ENCODE measurements at places on chromosomes 12 and 14. TPM values are rescaled to one million over a fixed set of nuclear protein-coding genes. Genes with fewer than 3 reads are reported as not detected.

The C1S gene
- total RNA-seq, result 2.4 TPM

The GPX2 gene
- total RNA-seq, result 0.61 TPM

DNA sequence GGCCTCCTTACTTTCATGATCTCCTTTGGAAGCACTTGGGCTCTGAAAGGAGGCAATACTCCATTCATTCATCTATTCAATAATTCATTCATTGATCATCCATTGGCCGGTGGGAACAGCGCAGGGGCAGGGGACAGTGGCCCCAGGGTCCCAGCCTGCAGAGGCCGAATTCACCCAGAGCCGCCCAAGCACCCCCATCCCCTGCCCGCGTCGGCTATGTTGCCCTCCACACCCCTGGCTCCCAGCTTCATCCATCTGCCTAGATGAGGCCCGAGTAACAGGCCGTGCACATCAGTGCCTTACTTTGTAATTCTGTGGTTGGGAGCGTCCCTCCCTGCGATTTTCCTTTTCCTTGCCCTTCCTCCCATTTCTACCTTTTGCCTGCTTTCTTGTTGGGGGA, 3.2 kb downstream of the AMN start:
- DNase-seq, result no peak

GRCh38 chr12:120663741-120664140, 23.2 kb upstream of the MLEC start:
- no peak for DNase-seq

The AKAP6 gene
- total RNA-seq, result 1.9 TPM

The CLEC2A gene
- not detected for total RNA-seq

- DNase-seq, result no peak
Observed at GRCh38 chr14:61646366-61647116, 48.8 kb upstream of the HIF1A start.

The CCDC88C gene
- 20.8 TPM for total RNA-seq

DNA sequence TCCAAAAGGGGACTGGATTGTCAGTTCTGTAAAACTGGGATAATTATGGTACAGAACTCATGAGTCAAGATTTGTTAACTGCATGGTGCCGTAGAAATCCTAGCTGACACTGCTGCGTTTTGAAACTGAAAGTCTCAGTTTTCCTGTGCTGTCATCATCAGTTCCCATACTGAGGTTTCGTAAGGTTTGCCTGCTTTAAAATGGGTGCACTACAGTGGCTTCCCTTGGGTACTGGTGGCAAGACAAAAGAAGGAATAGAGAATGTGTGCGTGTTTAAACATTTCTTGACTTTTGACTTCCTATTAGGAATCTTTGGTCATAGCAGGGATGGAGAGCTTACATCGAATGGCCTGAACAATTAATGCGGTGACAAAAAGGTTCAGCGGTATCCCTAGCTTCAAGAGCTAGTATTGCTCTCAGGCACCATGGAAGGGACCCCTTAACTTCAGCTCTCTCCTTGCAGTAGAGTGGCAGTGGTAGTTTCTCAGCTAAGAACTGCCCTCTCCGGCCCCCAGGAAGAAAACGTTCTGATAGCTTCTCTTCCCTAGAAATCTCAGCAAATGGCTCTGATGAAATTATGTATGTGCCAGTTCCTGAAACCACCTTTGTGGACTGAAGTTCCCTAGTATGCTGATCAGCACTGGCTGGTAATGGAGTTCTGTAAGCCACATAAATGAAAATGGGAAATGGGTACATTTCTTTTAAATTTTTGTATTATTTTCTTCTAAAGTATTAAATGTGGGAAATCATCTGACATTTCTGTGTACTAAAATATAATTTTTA, 28.9 kb downstream of the ANO6 start:
- DNase-seq, result no peak

- DNase-seq, result no peak
Observed at GRCh38 chr12:68633614-68634558, 23.2 kb downstream of the RAP1B start.

The PTPRO gene
- not detected for total RNA-seq

DNA sequence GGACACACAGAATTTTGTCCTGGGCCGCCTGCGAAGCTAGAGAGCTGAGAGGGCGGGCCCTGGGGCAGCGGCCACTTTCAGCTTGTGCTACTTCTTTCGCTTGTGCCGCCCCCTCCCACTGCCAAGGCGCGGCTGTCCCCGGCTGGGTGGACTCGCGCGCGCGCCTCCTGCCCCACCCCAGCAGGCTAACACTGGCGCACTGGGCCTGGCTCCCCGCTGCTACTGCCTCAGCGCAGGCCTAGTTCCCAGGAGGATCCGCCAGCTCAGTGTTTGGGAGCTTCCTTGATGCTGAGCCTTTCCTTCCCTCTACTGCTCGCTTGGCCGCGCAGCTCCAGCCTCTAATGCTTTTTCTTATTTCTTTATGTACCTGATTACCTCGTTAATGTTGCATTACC, 27.4 kb upstream of the METAP2 start:
- DNase-seq, result no peak

- peak; percentile 18 for DNase-seq
Observed at GRCh38 chr14:81990312-81990761, 456.7 kb upstream of the SEL1L start.

DNA sequence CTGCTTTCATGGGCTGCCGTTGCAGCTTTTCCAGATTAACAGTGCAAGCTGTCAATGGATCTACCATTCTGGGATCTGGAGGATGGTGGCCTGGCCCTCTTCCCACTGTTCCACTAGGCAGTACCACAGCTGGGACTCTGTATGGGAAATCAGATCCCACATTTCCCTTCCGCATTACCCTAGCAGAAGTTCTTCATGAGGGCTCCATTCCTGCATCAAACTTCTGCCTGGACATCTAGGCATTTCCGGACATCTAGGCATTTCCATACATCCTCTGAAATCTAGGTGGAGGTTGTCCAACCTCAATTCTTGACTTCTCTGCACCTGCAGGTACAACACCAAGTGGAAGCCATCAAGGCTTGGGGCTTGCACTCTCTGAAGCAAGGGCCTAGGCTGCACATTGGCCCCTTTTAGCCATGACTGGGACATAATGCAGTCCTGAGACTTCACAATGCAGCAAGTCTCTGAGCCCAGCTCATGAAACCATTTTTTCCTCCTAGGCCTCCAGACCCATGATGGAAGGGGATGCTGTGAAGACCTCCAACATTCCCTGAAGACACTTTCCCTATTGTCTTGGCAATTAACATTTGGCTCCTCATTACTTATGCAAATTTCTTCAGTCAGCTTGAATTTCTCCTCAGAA, 863.3 kb downstream of the C12orf50 start:
- no peak for DNase-seq

All from HCT116 (cell line).